ENCODE measurements at places on chromosomes 6 and 20.

DNA sequence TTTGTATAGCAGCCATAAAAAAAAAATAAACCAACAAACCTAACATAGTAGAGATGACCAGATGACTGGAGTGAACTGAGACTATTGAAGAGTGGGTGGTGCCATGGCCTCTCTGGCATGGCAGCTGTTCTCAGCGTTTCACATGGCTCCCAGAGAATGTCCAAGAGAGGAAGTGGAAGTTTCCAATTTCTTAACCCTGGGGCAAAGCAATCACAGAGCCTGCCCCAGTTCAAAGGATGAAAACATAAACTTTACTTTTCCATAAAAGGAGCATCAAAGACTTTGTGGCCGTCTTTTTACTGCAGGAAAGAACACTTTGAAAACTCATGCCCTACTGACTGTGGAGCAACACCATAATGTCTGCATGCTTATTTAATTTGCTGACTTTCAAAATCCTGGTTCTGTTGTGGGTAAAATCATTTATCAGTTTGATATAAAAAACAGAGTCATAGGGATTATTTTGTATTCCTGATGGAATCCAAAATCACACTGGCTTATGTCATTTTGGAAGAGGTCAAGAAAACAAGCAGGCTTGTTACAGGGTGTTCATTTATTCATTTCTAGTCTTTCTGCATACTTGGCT, 165.4 kb downstream of the SLC35B3 start:
- no peak for DNase-seq

- DNase-seq, result no peak
Measured at GRCh38 chr6:56863366-56863765, 91.5 kb upstream of the BEND6 start.

DNA sequence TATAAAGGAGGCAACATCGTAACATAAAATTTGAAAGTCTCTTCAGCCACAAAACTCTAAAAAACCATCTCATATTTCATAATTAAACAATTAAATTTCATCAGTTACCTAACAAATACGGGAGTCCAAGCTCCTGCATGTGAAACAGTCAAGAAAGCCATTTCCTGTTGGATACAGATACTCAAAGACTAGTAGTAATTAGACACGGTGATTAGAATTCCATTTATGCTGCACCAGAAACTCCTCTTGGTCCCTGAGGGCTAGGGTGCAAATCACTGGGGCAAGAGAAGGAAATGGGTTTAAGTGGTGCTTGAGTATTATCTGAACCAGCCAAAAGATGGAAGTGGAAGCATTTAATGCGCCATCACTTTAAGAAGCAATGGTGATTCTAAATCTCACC, 27.4 kb downstream of the TRAM2 start:
- DNase-seq, result no peak

- peak; percentile 21 for DNase-seq
Measured at GRCh38 chr6:20877008-20877937, 343.0 kb downstream of the CDKAL1 start.

DNA sequence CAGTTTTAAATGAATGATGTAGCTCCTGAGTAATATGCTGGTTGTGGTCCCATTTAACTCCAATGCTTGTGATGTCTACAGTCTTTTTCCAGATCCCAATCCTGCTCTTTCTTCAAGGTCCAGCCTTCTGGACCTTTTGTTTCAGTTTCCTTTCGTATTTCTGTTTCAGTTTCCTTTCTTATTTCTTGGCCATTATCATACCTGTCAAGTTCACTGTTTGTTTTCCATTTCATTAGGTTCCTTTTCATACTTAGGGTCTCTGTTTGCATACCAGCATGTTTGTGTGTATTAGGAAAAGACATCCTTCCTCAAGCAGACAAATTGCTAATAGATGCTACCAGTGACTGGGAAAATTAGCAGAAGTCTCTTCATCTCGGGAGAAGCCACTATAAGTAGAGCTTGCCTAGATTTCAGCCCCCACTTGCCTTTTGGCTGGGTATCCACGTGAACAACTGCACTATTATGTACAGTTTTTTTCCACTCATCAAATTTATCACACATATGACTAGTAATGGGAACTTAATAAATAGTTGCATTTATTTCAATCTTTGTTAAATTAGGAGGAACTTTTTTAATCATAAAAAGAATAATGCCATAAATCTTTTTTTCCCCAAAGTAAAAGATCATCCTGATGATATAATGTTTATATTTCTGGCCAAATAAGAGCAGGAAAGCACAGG, 583.4 kb downstream of the BCKDHB start:
- no peak for DNase-seq

- no peak for DNase-seq
Measured at GRCh38 chr20:41030531-41031242, 2.1 kb downstream of the TOP1 start.

DNA sequence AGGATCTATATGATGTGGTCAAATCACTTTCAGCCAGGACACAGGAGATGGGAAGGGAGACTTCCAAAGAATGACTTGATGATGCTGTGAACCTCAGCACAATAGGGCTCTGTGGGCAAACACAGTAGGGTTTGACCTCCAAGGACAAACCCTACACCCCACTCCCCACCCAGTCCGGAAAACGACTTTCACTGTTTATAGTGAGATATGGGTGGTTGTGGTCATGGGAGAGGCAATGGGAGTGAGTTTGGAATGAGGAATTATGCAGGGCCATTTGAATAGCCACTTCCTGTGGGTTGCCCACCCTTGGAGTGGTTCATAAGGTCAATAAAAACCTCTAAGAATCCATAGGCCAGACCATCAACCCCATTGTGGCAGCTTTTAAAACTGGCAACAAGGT, 38.4 kb upstream of the PRND start:
- no peak for DNase-seq

GRCh38 chr6:159988983-159989454, 20.1 kb downstream of the IGF2R start:
- peak; percentile 72 for DNase-seq

DNA sequence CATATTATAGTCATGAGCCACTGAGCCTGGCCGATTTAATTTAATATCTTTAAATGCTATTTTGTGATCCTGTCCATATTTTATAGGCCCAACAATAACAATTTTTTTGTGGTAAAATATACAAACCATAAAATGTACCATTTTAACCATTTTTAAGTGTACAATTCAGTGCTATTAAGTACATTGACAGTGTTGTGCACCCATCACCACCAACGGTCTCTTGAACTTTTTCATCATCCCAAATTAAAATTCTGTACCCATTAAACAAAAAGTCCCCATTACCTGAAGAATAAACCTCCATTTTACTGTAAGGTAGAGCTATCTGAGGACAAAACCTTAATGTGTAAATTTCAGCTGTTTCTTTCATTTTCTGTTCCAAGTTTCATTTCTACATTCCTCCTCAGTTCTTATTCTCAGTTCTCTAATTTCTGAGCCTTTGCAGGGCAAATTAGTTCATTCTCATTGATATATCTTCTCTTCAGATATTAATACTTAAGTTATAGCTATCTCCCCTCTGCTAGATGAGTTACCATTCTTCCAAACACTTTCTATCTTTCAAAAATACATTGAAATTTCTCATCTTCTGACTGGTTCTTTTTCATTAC, 10.3 kb downstream of the MTO1 start:
- no peak for DNase-seq

DNA sequence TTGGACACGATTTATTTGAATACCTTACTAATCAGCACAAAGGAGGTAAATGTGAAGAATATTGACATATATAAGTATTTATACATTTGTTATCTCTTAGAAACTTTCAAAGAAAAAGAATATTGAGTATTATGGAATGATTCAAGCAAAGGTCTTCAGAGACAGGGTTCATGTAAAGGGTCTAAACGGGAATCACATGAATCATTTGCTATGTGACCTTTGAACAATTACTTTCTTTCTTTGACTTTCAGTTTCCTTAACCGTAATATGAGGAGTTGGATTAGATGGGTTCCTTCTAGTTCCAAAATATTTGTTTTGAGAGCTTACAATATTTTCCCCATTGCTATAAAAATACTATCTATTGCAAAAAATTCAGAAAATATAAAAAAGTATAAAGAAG, 14.3 kb downstream of the ENPP1 start:
- DNase-seq, result no peak

GRCh38 chr20:59830665-59831023, 102.8 kb downstream of the SYCP2 start:
- no peak for DNase-seq

DNA sequence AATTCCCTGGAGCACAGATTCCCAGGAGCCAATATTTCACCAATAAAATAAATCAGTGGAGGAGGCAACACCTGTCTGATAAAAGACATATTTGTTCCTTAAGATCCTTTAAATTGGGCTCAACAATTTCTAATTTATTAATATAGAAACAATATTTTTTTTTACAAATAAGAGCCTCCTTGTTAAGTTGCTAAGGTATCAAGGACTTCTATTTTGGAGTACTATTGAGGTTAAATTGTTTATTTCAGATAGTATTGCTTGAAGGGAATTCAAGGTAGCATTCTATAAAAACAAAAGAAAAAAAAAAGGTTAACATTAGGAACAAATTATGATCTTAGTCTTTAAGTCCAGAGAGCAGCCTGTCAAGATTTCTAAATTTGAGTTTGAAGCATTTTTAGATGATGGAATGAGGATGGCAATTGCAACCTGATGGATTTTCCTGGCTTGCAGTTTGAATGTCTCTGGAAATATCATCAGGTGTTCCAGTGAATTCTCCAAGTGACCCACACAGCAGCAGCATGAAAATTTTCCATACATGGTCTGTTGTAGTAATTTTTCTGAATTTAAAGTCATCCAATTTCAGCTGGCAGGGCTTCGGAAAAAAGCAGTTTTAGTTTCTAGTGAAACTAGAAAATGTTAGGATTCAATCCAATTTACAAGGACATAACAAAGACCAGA, 19.3 kb upstream of the NCR2 start:
- no peak for DNase-seq

- no peak for DNase-seq
Measured at GRCh38 chr6:143441010-143441409, 9.5 kb downstream of the ADAT2 start.

DNA sequence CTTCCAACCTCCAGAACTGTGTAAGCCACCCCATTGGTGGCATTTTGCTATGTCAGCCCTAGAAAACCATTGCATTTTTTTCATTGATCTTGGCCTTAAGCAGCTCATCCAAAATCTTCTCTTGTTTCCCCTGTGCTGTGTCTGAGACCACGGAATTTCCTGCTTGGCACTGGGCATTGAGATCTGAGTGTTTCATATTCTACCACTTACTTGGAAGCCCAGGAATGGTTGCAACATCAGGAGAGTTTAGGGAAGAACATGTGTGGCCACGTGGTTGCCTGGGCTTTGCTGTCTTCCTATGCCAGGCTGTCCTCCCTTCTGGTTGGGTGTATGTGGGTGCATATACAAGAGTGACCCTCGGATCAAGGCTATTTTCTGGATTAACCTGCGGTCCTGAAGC, 139.3 kb upstream of the PMEPA1 start:
- no peak for DNase-seq

GRCh38 chr6:70996106-70996505, 39.2 kb upstream of the B3GAT2 start:
- DNase-seq, result no peak

DNA sequence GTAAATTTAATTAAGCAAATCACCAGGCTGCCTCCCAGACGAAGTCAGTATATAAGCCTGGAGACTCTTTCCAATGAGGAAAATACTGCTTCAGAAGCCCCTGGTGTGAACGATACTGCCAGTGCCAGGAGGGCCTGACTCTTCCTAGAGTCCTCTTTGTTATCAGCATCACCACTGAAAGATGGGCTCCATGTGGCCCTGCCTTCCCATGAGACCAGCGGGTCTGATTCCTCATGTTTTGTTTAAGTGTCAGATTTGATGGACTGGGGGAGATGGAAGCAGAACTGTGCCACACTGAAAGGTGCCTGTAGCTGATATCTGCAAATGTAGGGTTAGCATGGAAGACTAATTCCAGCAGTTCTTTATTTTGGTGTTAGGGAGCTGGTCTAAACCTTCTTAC, 7.9 kb downstream of the NQO2 start:
- DNase-seq, result no peak

DNA sequence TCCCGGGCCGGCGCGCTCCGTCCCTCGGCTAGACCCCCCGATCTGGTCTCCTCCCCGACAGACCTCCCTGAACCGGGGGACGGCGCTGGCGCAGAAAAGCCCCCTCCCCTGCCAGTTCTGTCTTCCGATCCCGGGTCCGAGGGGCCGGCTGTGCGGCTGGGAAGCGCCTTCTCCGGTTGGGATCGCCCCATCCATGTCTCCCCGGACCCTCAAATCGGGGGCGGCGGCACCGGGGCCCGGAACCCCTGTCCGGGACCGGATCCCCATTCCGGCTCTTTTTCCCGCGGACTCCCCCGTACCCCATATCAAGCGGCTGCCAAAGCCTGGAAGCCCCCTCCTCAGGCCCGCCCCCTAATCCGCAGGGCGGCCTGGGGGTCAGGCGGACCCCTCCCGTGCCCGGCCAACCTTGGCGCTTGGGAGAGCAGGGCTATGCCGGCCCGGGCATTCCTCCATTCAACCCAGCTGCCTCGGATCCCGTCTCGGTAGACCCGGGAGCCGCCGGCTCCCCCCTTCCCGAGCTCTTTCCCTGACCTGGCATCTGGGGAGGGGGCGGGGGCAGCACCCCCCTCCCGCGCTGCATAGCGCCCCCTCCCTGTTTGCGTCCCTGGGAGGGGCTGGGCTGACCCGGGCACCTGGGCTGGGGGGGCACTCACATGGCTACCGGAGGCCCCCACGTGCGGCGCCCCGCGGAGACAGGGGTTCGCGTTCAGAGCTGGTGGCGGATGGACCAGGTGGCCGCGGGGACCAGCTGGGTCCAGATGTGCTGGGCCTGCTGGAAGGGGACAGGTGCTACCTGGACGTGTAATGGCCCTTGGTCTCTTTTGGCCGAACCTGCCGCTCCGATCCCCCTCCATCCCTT, 643 bp downstream of the DLGAP4 start:
- DNase-seq, result no peak

DNA sequence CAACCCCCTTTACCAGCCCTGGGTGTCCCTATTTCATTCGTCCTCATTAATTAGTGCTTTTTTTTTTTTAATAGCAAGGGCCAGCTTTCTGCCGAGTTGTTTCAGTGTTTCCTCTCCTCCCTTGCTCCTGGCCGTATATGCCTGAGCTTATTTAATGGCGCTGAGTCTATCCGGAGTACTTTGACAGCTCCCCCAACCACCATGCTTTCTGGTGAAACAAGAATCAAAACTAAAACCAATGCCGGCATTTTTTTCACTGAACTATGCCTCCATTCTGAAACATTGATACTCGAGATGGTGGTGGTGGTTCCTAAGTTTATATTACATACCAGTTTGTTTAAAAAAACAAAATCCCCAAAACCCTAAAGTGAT, 1.2 kb downstream of the DCBLD1 start:
- peak; percentile 54 for DNase-seq

- DNase-seq, result no peak
Measured at GRCh38 chr6:134253681-134254080, 64.2 kb downstream of the SGK1 start.
